ENCODE measurements at places on chromosomes 2 and 18.

DNA sequence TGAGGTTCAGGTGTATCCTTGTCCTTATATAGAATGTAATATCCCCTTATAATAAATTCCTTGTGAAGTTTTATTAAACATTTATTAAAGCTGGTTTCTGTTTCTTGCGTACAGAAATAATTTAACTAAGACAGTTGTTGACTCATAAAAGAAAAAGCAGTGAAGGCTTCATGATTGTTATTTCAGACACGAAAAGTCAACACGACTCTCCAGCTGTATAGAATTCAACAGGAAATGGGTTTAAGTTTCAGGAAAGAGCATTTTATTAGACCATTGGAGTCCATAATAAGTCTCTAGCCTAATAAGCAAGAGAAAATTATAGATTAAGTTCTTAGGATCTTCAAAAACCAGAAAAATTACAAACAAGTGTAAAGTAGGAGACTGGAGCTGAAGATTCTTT, 62.2 kb downstream of the KCNE4 start:
- no peak for DNase-seq

GRCh38 chr2:241905716-241906377, 36.3 kb downstream of the RTP5 start:
- DNase-seq, result no peak

DNA sequence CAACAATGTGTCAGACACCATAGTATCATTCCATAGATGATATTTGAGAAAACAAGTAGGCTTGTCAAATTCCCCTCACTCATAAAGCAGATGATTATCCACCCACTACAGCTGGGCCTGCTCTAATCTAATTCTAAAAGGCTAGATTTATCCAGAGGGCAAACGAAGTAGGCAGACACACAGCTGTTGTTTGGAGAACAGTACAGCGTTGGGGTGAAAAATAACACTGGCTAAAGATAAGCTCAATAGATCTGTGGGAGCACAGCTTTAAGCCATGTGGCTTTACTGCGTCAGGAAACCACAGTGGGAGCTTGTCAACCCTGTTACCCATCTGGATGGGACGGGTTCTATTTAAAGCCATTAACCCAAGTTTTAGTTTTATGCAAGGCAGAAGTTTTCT, 48.9 kb upstream of the COBLL1 start:
- no peak for DNase-seq

DNA sequence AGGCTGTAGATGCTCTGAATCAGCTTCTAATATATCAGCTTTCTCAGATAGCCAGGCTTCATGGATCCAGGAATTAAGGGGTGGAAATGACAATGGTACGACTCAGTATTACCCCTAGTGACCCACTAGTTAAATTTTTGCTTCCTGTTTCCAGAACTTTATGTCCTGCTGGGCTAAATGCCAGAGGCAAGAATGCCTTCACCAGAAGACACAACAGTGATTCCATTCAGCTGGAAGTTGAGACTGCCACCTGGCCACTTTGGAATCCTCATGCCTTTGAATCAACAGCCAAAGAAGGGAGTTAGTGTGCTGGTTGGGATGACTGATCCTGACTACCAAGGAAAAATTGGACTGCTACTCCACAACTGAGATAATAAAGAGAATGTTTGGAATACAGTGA, 239.1 kb downstream of the ASXL3 start:
- DNase-seq, result no peak

DNA sequence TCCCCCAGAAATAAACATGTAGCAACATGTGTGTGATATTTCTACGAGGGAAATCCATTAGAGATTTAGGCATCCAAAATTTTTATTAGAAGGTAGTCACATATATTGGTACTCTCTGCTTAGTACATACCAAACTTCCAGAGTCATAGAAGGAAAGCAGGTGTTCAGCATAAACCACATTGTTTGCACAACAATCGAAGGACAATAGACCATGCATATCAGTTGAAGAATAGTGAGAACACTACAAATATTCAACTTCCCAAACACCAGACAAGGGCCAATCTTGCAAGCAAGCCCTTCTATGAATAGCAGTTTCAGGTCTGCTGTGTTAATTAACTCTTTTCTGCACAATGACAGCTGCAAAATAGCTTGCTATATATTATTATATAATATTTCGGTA, 702.2 kb downstream of the ERBB4 start:
- DNase-seq, result no peak

DNA sequence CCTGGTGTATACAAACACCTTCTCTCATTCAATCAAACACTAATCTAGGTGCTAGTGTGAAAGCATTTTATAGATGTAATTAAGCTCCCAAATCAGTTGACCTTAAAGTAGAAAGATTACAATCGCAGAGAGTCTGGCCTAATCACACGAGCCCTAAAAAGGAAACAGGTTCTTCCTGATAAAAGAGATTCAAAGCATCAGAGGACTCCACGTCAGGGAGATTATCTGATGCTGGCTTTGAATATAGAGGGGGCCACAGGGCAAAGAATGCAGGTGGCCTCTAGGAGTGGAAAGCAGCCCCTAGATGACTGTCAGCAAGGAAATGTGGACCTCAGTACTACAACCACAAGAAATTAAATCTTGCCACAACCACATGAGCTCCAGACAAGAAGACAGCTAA, 28.2 kb upstream of the ZC3H15 start:
- no peak for DNase-seq

- DNase-seq, result no peak
These were observed 217.3 kb upstream of the ATP5MC3 start for GRCh38 chr2:175398848-175399247.

DNA sequence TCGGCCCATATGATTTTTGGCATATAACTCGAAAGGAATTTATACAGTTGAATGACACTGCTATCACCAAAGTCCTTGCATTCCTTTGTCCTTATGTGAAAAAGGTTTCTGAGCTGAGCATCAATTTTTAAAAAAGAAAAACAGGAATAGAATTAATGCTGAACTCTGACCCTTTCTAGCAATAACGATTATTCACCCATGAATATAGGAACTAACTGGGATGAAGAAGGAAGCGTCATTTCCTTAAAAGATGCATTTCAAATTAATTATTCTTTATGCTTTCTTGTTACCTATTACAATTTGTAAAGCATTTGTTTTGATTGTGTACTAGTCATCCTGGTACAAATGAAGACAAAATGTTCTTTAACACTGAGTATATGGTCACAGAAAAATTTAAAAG, 19.3 kb downstream of the TMEM247 start:
- DNase-seq, result no peak

GRCh38 chr2:15766303-15766861, 174.0 kb upstream of the MYCN start:
- no peak for DNase-seq

GRCh38 chr2:179422037-179422643, 157.5 kb upstream of the SESTD1 start:
- no peak for DNase-seq

DNA sequence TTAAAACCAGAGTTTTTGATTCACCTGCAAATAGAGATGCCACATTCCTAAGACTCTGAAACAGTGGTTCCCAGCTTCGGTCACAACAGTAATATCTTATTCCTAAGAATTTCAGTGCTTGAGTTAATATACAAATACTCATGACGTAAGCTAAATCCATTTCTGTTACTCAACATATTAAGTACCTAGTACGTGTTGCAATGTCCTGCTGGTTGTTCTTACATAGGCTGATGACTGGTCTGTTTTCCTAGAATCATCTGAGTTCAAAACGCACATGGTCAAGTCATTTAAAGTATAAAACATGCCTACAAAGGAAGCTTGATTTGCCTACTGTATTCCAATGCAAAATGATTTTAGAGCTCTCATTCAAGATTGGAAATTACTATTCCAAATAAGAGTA, 7.2 kb downstream of the NCL start:
- DNase-seq, result no peak

All from CMK (cell line).